ENCODE measurements at places on chromosomes 5 and 9. TPM values are rescaled to one million over a fixed set of nuclear protein-coding genes. Genes with fewer than 3 reads are reported as not detected.

The PCDHGA6 gene
- 0.13 TPM for total RNA-seq

The F2R gene
- total RNA-seq = 49.9 TPM

The UQCRQ gene
- total RNA-seq = 512 TPM

The ZNF366 gene
- total RNA-seq = not detected

The TAF11L10 gene
- not detected for total RNA-seq

The UIMC1 gene
- total RNA-seq = 39.5 TPM

The SLC35A4 gene
- total RNA-seq = 78.4 TPM

The BTNL9 gene
- 0.88 TPM for total RNA-seq

The ANGPTL2 gene
- not detected for total RNA-seq

The BAAT gene
- total RNA-seq = 0.58 TPM

The SPATA31D4 gene
- total RNA-seq = not detected

The NUTM2G gene
- total RNA-seq = not detected
